ENCODE measurements at places on chromosomes 16 and 17.

DNA sequence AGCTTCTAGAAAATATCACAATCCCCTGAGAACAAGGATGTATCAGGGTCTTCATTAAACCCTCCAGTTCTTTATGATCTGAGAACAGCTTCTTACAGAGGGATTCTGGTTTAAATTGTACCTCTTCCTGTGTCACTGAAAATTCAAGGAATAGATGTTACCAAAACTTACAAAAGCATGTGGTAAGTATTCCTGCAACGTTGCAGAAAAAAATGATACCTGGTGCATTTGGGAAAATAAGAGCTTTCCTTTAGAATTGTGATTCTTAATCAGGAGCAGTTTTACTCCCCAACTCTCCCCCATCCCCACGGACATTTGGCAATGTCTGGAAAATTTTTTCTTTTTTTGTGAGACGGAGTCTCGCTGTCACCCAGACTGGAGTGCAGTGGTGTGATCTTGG, 7.3 kb downstream of the SLFN14 start:
- DNase-seq = no peak

- DNase-seq = no peak
Observed at GRCh38 chr17:63848834-63849689, 6.6 kb upstream of the SMARCD2 start.

DNA sequence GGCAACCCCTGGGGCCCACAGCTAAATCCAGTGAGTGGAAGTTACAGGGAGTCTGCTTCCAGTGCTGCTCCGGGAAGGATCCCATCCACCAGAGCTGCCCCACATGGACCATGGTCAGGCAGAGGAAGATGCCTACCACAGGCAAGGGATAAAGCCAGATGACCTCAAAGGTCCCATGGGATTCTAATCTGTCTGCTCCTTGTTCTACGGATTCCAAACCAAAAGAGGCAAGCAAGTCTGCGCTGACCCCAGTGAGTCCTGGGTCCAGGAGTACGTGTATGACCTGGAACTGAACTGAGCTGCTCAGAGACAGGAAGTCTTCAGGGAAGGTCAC, 1.4 kb downstream of the CCL4L2 start:
- no peak for DNase-seq

- DNase-seq = no peak
Observed at GRCh38 chr17:42132941-42133340, 10.3 kb downstream of the HSPB9 start.

DNA sequence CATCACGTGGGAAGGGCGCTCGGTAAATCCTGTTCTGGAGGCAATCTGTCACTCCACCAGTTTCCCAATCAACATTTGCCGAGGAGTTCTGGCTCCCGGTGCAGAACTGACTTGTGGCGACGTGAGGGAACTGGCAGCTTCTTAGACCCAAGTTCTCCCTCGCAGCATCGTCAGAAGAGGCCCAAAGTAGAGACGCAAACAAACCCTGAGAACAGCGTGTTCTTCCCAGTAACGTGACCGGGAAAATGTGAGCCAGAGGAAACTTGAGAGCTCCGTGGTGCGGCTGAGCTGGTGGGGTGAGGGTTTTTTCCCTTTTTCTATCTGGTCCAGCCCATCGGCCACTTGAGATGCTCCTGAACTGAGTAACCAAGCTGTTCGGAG, 158.9 kb upstream of the CACNG5 start:
- no peak for DNase-seq

DNA sequence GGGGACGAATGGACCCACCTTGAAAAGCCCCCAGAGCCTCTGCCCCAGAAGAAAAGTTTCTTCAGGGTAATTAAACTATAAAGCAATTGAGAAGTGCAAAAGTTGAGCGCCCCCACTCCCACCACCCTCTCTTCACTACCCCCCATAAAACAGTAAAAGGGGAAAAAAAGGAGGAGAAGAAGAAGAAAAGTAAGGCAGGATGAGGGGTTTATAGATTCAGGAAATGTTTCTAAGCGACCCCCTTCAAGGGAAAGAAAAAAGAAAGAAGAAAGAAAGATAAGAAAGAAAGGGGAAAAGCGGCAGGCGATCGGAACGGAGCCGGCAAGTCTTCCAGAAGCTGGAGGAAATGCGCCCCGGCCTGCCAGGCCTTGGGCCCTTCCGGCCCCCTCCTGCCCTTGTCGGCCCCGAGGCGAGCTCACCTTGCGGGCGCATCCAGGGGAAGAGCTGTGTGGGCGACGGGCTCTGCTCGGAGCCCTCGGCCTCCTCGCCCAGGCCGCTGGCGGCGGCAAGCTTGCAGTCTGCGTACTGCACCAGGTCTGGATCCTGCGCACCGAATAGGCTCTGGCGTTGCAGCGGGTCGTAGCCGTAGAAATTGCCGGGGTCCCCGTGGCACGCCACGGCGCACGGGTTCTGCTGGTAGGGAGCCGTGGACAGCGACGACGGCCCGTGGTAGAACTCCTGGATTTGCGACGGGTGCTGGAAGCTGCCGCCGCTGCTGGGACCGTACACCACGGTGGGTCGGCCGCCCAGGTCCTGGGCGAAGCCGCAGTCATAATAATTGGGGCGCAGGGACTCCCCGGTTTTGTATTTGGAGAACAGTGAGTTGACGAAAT, 1.0 kb downstream of the HOXB8 start:
- no peak for DNase-seq

GRCh38 chr17:55833306-55833705, 82.5 kb downstream of the PCTP start:
- DNase-seq = no peak

- DNase-seq = no peak
Observed at GRCh38 chr16:89233678-89234490, 16.4 kb downstream of the ZNF778 start.

DNA sequence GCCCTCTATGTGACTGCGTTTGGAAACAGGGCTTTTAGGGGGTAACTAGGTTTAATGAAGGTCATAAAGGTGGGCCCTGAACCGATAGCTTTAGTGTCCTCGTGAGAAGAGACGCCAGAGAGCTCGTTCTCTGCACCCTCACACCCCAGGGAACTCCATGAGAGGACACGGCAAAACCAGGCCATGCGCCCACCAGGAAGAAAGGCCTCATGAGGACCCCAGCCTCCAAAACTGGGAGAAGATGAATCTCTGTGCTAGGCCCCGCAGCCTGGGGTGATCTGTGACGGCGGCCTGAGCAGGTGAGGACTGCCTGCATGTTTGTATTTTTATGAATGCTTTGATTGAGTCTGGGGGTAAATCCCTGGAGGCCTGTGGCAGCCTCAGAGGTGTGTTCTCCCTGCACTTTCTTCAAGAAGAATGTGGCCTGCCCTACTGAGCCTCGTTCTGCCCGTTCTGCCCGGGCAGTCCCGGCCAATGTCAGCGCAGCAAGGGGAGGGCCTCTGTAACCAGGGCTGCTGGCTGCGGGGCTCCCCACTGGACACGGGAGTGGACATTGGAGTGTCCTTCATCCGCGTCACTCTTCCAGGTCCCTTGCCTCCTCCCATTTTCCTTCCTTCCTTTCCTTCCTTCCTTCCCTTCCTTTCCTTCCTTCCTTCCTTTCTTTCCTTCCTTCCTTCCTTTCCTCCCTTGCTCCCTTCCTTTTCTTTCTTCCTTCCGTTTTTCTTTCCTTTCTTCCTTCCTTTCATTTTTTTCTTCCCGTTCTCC, 6.8 kb upstream of the RNF213 start:
- DNase-seq = no peak

GRCh38 chr16:22407486-22407885, 33.1 kb upstream of the CDR2 start:
- DNase-seq = no peak

DNA sequence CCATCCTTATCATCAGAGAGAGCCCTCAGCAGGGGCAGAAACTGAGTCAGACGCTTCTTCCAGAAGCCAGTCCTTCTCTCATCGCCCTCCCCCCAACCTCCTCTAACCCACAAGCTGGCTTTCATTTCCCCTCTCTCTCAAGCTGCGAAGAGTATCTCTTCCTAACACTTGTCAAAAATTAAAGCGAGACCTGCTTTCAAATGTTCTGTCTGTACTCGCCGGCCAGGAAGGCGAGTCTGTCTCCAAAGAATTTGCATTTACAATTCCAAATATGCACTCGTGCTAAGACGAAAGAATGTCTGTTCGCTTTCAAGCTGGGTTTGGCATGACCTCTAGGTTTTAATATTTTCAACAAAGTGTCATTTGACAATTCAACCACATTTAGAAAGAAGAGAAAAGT, 140.4 kb downstream of the RGS9 start:
- no peak for DNase-seq

- DNase-seq = no peak
Observed at GRCh38 chr16:77965346-77965745, 57.0 kb upstream of the CLEC3A start.

- no peak for DNase-seq
Observed at GRCh38 chr17:83024218-83024971, 55.0 kb upstream of the METRNL start.

- no peak for DNase-seq
Observed at GRCh38 chr16:89685916-89686315, 573 bp upstream of the CDK10 start.

- DNase-seq = no peak
Observed at GRCh38 chr16:24988593-24989338, 26.4 kb downstream of the ARHGAP17 start.

DNA sequence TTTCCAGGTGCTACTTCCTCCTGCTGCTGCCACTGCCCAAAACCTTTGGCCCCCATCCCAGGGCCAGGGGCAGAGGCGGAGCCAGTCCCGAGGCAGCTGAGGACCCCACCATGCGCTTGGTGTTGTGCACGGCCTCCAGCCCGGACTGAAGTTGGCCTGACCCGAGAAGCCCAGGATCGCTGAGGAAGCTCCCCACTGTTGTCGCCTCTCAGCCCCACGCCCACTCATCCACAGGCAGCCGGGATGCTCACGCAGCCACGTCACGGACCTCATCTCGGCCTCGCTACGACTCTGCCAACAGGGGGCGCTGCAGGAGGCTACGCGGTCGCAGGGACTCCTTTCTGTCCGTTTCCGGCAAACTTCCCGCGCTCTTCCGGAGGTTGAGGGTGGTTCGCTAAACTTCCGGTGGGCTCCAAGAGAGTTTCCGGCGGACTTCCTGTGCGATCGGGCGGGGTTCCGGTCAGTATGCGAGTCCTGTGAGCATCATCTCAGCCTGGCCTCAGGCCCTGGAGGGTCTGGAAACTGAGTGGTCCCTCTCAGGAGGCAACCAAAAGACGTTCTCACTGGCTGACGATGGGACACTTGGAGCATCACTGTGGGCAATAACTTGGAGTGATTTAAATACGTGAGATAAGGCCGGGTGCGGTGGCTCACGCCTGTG, 12.4 kb downstream of the ZG16B start:
- no peak for DNase-seq

GRCh38 chr16:88697831-88698615, 8.2 kb downstream of the RNF166 start:
- no peak for DNase-seq

Measured in non-pigmented ciliary epithelial cell (primary cell).